Inflammatory macrophage treated with lipopolysaccharide for 4 hours (primary cell): ENCODE measurements at places on chromosomes 1 and 21.

DNA sequence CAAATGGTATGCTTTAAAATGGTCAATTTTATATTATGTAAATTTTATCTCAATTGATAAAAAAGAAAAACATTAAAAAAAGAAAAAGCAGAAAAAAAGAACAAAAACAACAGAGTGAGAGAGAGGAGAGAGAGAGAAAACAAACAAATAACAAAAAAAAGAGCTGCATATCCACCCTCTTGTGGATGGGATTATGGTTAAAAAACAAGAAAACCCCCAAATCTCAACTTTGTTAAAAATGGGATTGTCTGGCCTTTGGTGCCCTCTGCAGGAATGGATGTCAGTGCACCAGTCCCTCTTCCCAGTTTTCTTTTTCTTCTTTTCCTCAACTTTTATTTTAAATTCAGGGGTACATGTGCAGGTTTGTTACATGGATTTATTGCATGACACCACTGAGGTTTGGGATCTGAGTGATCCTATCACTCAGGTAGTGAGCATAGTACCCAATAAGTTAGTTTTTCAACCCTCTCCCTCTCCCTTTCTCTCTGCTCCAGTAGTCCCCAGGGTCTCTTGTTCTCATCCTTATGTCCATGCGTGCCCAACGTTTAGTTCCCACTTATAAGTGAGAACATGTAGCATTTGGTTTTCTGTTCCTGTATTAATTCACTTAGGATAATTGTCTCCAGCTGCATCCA, 28.1 kb downstream of the RNF187 start:
- peak; percentile 45 for DNase-seq

DNA sequence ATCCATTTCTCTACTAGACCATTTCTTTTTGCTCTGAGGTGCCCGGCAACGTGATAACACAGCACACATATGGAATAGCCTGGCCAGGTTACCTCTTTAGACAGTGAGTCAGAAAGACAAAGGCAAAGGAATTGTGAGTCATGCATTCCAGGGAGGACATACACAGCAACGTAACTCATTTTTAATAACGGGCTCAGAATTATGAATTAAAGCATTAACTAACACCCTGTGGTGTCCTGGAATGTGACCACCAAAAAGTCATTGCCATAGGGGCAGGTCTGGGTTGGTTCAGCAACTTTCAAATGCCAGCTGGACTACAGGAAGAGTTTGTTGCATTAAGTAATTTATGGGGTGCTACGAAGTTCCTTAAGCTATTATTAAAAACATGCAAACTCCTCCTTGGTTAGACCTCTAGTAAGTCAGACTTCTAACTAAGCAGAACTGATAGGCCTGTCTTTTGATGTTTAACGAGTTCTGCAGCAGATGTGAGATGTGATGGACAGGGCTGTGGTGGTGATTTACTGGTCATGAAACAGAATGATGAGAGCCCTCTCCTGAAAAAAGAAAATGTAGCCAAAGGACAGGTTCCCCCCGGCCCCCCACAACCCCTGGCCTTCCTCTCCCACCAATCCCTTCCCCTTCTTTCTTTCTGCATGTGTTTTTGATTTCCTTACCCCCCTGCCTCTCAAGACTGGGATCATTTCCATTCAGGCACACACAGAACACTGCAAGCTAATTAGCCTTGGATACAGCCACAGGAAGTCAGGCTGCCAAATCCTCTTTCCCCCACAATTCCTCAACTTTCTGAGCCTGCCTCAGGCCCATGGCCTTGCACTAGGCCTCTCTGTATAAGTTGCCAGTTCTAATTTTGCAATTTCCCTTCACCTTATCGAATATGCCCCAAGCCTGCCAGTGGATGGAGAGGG, 88.9 kb upstream of the HAO2 start:
- DNase-seq, result no peak

DNA sequence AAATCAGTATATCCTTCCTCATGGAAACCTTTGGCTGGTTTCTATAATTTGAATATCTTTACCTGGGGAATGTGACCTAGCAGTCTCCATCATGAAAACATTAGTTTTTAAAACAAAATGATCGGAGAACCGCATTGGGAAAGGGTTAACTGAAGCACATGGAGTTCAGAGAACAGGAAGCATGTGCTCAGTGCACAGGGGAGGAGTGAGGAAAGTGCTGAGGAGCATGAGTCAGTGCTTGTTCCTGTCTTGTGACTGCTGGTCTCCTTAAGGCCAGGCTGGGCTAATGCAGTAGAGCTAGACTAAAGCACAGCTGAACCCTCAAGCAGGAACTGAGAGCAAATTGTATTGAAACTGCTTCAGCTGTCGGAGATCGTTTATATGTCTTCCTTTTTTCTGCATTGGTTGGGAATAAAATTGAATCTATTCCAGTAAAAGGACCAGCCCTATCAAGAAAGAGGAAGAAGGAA, 5.8 kb downstream of the IFI16 start:
- peak; percentile 98 for DNase-seq

GRCh38 chr1:89584781-89585180, 48.1 kb upstream of the LRRC8C start:
- no peak for DNase-seq

- no peak for DNase-seq
Measured at GRCh38 chr1:63742526-63742925, 31.3 kb upstream of the ROR1 start.

- no peak for DNase-seq
Measured at GRCh38 chr1:24484199-24484598, 18.4 kb upstream of the RCAN3 start.

GRCh38 chr1:23198373-23198772, 18.9 kb downstream of the HTR1D start:
- DNase-seq, result no peak

DNA sequence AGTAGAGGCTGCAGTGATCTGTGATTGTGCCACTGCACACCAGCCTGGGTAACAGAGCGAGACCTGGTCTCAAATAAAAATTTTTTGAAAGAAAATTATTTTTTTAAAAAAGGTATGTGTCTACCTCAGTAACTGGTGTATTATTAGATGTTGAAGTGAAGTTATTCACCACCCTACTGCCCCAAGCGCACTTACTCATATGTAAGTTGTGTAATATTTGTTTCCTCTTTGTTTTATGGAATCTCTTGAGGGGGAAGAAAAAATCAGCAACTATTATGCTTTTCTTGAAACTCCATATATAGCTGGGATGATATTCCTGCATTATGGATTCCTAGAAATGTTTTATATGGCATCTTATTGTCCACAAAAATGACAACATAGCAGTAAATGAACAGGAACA, 21.3 kb downstream of the RBM15 start:
- peak; percentile 52 for DNase-seq

- DNase-seq, result no peak
Measured at GRCh38 chr1:212938846-212939245, 11.5 kb upstream of the VASH2 start.

DNA sequence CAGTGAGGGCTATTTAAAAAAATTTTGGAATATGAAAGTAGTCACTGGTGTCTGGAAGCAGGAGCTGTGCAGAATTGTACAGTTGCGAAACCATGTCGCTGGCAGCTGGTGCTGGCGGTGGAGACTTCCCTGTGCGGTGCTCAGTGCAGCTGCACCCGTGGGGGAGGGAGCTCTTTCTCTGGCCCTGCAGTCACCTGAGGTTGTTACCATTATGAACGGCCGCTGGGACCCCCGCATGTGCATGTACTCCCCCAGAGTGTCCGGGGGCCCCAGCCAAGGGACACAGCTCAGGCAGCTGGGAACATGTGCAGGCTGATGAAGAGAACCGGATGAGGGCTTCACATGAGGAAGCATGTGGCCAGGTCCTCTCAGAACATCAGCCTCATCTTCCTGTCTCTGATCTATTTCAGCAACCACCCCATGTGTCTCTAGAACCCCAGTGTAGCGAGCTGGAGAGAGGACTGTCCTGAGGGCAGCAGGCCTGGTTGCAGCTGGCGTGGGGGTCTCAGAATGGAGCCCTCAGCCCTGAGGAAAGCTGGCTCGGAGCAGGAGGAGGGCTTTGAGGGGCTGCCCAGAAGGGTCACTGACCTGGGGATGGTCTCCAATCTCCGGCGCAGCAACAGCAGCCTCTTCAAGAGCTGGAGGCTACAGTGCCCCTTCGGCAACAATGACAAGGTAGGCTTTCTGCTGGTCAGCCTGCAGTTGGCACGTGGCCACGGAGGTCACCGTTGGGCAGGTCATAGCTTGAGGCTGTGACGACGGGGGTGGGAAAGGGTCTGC, at the start of gene TRPM2:
Gene TRPM2, plus strand, starts transcription at position 431 of the 780 bp plus-strand sequence. Its CDS starts 80 bp downstream, at position 511.
- DNase-seq, result peak; percentile 88

DNA sequence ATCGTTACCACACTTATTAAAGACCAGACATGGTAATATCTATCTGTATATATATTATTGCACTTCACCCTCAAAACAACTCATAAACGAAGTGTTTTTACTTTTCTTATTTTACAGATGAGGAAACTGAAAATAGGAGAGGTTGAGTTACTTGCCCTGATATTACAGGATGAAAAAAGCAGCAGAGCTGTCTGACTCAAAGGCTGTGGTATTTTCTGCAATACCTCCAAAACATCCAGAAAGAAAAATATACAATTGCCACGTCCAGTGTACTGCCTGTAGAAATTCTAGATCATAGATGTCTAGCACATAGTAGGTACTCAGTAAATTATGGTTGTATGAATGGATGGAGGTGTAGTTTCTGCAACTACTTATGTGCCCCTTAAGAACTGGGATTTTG, 5.2 kb upstream of the TARBP1 start:
- no peak for DNase-seq

- no peak for DNase-seq
Measured at GRCh38 chr1:197933647-197934046, 16.5 kb downstream of the LHX9 start.

DNA sequence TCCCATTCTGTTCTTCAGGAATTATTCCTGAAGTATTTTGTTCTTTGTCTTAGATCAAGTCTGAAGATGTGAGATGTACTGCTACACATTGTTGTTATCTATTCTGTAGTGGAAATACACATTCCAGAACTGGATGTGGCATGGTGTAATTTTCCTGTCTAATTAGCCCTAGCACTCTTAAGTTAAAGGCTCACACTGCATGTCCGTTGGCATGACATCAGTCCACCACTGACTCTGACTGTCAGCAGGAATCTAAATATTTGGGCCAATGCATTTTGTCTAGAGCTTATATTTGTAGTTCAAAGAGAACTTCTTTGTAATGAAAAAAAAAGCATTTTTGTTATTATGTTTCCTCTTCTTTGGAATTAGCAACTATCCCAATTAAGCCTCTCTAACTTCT, 201.0 kb downstream of the S1PR1 start:
- no peak for DNase-seq

DNA sequence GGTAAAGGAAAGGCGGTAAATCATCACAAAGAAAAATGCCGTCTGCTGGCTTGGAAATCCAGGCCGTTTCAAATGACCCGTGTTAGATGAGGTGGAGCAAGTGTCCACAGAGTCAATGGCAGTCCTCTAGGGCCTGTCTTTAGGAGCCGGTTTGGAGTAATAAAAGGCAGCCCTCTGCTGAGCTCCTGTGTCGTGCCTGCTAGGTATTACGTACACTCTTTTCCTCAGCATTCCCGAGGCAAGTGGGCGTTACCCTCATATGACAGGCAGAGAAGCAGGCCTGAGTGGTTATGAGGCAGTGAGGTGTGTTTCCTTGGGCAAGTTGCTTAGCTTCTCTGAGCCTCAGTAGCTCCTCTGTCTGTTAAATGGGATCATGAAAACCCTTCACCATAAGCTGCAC, 7.7 kb downstream of the NENF start:
- no peak for DNase-seq

DNA sequence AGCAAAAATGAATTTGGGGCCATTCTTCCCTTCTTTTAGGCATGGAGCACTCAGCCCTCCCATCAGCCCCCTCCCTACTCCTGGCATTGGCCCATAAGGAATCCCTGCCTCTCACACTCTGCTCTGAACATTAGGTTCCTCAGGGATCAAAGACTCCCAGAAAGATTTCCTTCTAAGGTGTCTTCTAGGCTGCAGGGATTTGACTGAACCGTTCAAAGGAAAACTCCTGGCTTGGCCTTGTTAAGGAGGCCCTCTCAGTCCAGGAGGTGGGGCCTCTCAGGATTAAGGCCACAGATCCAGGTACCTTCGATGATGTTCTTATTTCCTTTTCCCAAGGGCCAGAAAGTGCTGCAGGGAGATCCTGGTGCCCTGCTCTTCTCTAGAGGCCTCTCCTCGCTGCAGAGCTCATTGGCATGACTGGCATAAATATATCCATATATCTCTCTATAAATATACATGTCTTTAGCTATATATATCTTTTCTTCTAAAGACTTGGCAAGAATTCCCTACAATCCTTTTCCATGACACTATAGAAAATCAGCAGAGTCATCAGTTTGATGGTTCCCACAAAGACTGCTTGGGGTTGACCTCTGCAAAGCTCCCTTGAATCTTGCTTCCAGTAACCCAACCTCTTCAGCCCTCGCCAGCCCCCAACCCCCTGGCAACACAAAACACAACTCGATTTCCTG, 59.1 kb downstream of the PLXNA2 start:
- DNase-seq, result no peak
